Esophagus squamous epithelium (tissue), 5 donors: ENCODE measurements at places on chromosomes 11 and 22.
A peak's percentile ranks its signal among the peaks of the same experiment; 100 is the strongest.

- no peak for DNase-seq
Observed at GRCh38 chr11:71462726-71463125, 9.7 kb downstream of the NADSYN1 start.

DNA sequence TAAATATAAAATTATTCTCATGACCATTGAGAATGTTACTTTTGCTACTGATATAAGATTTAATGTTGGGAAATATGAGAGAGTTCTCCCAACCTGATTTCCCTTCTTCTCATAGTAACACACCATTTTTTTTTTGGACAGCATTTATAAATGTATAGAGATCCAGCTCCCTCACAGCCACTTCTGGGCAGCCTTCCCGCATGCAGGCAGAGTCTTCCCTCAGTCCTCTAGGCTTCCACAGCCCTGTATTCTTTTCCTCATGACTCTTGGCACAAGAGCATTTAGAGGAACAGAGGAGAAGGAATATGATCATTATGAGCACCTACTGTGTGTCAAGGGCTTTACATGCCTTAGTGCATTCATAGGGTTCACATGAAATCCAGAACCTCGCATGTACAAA is 9.0 kb downstream of the DTX4 start:
- no peak for DNase-seq

DNA sequence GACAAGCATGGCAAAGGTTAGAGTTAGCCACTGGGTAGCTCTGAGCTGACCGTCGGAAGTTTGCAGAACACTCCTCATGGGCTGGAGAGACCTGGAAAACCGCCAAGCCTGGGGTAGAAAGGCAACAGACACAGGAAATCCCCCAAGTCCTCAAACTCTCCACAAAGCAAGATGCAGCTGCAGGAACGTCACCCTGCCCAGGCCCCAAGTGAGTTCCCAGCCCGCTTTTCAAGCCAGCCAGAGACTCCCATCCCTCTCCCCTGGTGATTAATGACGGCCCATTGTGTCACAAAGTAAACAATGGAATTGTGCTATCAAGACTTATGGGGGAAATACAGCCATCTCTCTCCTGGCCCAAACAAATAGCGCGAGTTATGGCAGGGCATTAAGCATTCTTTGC is 633.0 kb downstream of the TBC1D22A start:
- no peak for DNase-seq

- no peak for DNase-seq
Observed at GRCh38 chr22:38835888-38836301, 7.9 kb downstream of the NPTXR start.

- no peak for DNase-seq
Observed at GRCh38 chr22:48892578-48893287, 934.9 kb downstream of the BRD1 start.

DNA sequence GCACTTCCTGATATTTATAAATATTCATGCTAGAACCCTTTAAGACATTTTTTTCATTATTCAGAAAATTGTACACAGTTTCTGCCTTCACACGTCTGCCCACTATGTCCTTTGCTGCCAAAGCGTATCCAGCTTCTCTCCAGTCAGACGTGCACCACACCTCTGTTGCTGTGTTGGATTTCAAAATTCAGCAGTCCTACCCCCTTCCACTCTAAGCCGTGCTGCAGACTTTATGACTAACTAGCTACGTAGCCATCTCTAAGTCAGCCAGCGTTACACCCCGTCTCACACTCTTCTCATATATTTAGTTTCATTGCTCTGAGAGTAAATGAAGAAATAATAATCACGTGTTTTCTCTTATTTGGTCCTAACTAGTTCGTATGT is 28.2 kb upstream of the OPCML start:
- DNase-seq = no peak

DNA sequence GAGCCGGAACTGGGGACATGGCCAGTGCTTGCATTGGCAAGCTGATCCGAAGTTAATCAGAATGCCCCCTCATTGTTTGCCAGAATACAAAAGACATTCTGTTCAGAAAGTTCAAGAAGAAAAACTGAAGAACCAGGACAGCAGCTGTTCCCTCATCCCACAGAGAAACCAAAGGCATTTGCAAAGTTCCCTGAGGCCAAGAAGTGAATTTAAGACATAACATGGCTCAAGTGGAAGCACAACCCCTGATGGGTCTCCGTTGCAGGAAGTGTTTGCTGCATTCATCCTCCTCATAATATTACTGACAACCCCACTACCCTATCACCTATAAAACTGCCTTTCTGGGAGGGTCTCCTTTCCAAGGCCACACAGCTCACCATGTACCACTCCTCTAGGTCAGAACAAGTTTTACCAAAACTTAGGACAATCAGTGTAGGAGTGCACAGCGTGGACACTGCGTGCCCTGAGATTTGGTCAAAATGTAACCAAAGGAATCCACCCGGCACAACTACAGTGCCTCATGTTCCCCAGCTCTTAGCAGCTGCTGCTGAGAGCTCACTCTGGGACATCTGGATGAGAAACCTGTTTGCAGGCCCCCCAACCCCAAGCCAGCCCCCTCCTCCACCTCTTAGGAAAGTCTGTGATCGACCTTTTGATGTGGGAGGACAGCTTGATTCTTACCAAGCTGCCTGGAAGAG is 101.6 kb upstream of the AKIP1 start:
- no peak for DNase-seq

DNA sequence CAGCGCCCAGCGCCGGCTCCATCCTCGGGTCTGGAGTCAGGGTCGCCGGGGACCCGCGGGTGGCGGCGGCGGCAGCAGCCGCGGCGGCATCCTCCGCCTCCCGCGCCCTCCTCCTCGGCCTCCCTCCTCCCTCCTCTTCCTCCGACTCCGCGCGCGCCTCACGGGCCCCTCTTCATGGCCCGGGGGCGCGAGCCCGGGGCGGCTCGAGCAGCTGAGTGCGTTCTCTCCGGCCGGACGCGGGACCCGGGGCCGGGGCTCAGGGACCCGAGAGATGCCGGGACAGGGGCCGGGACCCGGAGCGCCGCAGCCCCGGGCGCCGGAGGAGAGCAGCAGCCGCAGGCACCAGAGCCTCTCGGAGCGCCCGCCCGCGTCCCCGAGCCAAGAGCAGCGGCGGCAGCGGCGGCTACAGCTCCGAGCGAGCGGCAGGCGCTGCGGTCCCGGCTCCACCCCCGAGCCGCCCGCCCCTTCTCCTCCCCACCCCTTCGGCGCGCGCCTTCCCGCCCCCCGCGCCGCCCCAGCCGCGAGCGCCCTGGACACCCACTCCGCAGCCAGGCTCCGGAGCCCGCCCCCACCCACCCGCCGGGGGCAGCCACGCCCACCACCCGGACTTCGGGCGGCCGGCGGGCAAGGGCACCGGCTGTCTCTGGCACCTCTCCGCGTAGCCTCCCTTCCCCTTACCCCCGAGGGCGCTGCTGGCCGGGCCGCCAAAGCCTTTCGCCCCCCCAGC is at the start of gene CHST1:
CHST1 (minus strand) TSS at position 417 of the 727 bp plus-strand sequence. CDS start 14,699 bp downstream, outside the sequence.
- DNase-seq = no peak

GRCh38 chr22:23856721-23857605 is 712 bp upstream of the SLC2A11 start:
- no peak for DNase-seq

GRCh38 chr11:64885367-64886286 is 7.2 kb upstream of the EHD1 start:
- DNase-seq = no peak

GRCh38 chr22:36606114-36606513 is 77.1 kb upstream of the EIF3D start:
- no peak for DNase-seq

DNA sequence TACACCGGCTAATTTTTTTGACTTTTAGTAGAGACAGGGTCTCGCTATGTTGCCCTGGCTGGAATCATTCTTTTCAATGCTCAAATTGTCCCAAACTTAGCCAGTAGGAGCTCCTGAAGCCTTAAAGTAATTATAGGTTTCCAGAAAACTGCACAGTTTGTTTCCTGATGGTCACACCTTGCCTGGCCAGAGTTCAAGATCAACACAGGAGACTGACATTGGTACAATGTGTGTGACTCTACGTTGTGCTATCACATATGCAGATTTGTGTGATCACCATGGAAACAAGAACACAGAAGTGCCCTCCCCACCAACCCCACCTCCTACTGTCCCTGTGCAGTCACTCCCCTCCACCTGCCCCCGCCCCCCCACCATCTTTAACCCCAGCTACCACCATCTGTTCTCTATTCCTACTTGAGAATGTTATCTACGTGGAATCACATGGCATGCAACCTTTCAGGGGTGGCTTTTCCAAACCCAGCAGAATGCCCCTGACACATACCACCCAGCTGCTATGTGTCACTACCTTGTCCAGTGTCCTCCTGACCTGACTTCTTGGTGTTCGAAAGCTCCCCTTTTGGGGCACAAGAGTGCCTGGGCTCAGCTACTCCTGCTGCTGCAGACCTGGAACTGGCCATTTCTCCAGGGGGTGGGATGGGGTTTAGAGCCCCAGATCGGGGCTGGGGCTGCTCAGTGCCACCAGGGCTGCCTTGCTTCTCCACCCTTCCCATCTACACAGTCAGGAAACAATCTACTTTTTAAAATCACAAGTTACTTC is 6.1 kb upstream of the NAP1L4 start:
- DNase-seq = no peak

DNA sequence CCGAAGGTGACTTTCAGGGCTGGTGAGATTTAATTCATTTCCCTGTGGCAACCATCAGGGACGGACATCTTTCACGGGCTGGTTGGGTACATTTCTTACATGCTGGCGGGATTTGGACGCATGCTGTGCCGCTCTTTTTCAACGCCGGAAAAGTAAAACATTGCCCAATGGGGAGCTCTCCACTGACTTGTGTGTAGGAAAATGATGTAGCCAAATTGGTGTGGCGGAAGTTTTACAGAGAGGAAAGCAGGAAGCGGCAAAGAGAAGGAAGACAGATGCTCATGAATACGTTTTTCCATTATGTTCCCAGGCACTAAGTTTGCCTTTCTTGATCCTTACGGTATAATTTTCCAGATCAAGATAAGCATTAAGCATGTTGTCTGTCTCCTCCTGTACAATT is 375.8 kb downstream of the NTM start:
- no peak for DNase-seq

DNA sequence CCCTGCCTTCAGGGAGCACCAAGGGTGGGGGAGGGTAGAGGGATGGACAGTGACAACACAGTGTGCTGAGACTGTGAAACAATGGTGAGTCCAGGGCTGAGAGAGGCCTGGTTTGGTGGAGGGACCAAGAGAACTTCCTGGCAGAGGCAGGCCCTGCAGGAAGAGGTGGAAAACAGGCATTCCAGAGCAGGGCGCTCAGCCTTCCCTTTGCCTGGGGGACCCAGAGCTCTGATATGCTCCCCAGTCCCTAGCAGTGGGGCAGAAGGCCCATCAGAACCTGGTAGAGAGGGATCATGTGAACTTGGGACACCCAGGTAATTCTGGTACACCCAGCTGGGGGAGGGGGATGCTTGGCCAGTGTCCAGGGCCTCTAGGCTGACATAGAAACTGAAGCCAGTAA is 17.2 kb upstream of the UVRAG start:
- DNase-seq = no peak

- DNase-seq = no peak
Observed at GRCh38 chr11:115644856-115645255, 140.6 kb upstream of the CADM1 start.

DNA sequence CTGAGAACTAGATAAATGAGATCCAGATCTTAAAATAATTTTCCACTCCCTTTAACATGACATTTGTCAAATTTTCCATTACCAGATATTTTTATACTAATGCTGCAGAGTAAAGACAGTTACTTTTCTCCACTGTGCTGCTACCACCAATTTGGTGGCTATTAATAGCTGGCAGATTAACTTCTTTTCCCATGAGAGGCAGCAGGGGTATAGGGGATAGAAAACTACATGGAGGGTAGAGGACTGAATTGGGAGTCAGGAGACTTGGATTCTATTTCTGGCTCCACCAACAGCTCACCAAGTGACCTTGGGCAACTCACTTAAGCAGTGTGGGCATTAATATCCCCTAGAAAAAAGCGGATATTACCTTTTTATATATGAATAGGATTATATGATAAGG is 69.2 kb downstream of the KIF18A start:
- no peak for DNase-seq

GRCh38 chr22:44459041-44459440 is 39.0 kb downstream of the RTL6 start:
- DNase-seq = no peak

DNA sequence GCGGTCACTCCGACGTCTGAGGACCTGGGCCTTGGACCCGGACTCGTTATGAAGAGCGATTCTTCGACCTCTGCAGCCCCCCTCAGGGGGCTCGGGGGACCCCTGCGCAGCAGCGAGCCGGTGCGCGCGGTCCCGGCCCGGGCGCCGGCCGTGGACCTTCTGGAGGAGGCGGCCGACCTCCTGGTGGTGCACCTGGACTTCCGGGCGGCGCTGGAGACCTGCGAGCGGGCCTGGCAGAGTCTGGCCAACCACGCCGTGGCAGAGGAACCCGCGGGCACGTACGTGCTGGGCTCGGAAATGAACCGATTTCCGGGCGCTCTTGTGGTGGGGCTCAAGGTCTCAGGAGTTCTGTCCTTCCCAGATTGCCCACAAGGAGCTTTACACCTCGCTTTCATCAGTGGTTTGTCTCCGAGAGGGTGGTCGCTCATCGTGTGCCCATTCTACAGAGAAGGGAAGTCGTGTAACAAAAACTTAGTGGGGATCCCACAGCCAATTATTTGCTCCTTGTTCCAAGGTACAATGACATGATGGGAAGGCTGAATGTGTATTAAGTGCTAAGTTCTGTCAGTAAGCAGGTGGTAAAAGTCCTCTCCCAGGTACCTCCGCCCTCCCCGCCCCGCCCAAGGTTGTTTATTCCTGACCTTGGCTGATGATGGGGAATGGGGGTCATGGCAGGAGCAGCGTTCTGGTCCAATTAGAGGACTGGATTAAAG is 695 bp downstream of the PEX26 start:
- no peak for DNase-seq

GRCh38 chr22:41488596-41489385 is 19.9 kb downstream of the ACO2 start:
- no peak for DNase-seq

- peak; percentile 75 for DNase-seq
Observed at GRCh38 chr11:58577555-58578135, 1.2 kb upstream of the ZFP91 start.

- no peak for DNase-seq
Observed at GRCh38 chr11:111764621-111765020, 1.6 kb downstream of the PPP2R1B start.

DNA sequence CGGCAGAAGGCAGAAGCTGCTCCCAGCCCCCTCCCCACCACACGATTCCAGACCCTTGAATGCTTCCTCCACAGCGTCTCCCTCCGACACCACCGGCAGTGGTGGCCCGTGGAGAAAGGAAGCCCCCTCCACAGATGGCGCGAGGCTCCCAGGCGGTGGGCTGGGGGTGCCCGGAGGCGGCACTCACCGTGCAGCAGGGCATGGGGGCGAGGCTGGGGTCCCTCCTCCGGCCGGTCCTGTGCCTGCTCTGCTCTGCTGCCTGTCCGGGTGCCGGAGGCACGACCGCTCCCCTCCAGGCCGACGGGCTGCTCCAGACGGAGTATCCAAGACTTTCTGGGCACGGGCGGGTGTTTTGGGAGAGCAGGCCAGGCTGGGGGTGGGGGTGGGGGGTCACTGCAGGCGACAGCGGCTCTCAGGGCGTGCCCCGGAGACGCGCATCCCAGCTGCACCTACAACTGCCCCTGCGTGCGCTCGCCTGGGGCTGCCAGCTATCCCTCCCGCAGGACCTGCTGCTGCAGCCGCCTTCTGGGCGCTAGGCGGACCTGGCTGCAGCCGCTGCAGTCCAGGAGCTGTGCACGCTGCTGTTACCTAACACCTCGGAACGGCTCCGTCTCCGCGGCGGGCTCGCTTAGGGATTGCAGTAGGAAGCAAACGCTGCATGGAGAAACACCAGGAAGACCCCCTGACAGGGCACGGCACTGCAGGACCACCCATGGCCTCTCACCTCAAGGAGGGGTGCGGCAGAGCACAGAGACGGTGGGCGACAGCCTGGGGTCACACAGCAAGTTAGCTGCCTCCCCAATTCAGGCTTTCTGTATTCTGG is 15.2 kb downstream of the MRGPRG start:
- DNase-seq = no peak
